IMR-90 (cell line): ENCODE measurements at places on chromosomes 7 and 10.

DNA sequence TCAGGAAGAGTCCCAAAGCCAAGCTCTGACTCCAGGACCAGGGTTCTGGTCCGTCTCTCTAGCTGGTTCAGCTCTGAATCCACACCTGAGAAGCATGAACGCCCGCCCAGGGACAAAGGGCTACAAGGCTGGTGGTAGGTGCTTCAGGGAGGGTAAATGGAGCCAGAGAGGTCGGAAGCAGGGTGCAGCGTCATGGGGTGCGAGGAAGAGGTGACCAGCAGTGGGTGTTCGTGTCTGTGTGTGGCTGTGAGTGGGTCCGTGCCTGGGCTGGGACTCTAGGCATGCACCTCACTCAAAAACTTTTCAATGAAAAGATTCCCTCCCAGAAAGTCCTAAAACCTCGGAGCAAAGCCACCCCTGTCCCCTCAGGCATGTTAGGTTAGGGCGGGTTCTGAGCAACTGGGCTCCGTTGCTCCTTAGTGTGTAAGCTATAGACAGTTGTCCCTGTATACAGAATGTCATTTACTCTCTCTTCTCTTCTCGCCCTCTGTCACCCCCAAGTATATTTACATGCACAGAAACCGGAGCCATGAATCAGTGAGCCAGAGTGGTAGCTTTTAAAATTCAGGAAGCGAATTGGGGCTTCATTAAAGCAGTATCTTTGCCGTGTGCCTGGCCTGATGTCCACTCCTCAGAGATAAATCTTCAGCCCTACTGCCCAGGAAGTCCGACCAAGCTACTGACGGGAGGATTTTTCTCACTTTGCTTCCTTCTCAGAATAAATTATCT lies 12.3 kb upstream of the GATA3 start:
- DNase-seq: no peak

GRCh38 chr10:116836083-116836482 lies 13.2 kb upstream of the ENO4 start:
- DNase-seq: no peak

GRCh38 chr7:136677471-136678365 lies 190.7 kb upstream of the CHRM2 start:
- DNase-seq: peak; percentile 63

DNA sequence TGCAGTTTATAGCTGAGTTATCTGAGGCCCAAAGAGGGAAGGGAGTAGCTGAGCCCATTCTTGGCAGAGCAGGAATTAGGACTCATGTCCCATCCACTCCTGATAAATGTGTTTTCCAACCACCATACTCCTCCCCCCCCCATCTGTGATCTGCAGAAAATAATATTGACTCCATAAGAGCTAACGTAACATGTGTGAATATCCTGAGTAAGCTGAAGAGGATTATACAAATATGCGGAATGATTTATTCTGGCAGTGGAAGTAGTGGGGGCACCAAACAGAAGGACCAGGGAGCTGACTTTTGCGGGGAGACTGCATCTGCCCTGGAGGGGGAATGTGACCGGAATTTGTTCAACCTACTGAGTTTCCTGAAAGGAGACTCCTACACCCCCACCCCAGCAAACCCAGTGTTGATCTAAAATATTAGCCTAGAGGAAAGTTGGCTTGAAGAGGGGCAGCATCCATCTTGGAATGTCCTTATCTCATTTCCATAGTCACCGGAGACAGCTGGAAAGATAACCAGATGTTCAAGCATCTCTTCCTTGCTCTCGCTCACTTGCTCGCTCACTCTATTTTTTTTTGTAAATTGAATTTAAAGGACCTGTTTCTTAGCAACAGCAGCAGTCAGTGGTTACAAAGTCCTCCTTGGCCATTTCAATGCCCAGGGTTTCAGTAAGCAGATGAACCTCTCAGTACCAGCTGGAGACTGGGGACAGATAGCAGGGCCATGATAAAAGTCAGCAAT lies 114.7 kb downstream of the RPS24 start:
- DNase-seq: no peak

DNA sequence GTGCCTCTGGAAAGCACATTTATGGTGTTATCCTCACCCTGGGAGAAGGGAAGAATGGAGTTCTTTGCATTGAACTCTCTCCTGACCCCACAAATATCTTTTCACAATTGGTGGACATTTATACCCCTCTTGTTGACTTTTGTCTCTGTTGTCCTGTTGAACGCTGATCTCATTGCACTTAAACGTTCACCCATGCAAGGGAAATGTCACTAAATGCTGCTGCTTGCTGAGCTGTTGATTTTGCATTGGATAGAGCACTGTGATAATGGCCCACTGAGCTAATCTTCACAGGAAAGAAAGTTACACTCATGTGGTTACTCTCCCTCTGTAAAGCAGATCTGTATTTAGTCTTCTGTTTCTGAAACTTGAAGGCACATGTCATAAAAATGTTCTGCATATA lies 133.4 kb downstream of the FZD1 start:
- DNase-seq: no peak

GRCh38 chr7:47756636-47757035 lies 174.7 kb upstream of the TNS3 start:
- DNase-seq: no peak

- peak; percentile 23 for DNase-seq
Measured at GRCh38 chr10:71569775-71570588, 149.6 kb downstream of the C10orf105 start.

DNA sequence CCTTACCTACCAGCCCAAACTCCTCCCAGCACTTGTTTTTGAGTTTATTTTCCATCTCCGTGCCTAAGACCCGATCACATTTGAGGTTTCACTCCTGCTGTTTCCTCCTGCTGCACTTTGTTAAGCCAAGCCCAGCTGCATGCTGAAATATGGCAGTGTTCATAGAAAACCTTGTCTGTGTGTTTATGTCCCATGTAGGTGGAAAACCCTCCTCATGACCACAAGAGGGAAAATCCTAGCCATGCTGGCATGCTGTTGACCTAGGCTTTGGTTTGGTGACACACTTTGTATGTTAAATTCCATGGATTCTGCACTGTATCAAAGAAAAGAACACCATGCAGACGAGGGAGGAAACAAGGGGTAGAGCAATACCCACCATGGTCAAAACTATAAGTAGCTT lies 154.4 kb downstream of the CUBN start:
- DNase-seq: no peak
